Stimulated activated naive CD4-positive, alpha-beta T cell treated with Interleukin-2 at 50 U/mL for 16 hours (primary cell): ENCODE measurements at places on chromosomes 4 and X.

- no peak for DNase-seq
Observed at GRCh38 chrX:13433298-13433605, 113.4 kb upstream of the ATXN3L start.

DNA sequence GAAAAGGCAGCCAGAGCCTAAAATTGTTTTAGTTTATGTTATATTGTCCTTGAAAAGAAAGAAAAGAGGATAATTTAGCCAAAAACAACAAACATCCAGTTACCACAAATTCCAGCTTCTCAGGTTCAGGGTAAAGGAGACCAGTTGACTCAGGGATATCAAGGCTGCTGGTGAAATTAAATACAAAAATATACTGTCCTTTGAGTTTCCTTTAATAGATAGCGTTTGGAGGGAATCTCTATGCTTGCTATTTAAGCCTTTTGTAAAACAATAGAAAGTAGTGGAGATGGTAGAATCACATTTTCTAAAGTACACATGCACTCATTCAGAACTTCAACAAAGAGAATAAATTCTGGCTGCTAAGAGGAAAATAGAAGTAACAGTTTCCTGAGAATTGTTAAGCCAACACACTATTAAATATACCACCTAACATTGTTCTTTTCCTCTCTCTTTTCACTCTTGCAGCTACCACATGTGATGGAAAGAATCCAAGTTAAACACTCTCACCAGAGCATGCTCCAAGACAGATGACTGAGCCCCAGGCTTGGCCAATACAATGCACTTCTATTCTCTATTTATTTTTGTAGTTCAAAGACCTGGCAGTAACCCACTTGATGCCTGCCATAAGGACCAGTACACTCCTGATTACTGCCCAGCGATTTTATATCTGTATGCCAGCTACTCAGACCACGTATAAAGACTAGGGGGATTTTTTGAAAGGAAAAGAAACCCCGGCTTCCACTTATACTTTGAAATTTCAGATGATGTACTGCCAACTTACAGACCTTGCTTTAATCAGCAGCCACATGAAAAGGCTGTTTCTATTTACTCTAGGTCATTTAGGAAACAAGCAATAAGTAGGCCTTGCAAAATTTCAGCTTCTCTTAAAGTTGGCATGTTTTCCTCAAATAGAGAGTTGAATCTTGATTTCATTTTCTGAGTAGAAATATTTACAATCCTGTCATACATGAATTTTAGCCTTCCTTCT is 756.9 kb downstream of the FAT4 start:
- no peak for DNase-seq

- DNase-seq: no peak
Observed at GRCh38 chr4:185880571-185880970, 68.6 kb upstream of the SORBS2 start.

- no peak for DNase-seq
Observed at GRCh38 chr4:70997036-70997435, 3.6 kb downstream of the DCK start.

GRCh38 chr4:146525754-146526153 is 4.0 kb upstream of the SLC10A7 start:
- no peak for DNase-seq

DNA sequence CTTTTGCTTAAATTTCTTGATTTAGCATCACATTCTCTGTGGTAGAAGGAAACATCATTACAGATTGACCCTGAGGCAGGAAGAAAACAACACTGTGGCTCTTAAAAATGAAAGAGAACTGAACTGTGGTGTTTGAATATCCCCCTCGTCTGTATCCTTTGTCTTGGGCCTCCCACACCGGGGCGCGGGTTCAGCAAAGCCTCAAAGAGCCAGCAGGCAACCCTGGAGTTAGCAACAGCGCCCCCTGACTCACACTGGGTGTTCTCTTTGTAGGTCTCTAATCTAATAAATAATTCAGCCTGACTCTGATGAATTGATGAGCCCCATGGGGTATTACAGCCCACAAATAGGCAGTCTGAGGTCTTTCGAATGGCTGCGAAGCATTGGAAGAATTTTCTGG is 46.1 kb upstream of the CTSO start:
- no peak for DNase-seq

DNA sequence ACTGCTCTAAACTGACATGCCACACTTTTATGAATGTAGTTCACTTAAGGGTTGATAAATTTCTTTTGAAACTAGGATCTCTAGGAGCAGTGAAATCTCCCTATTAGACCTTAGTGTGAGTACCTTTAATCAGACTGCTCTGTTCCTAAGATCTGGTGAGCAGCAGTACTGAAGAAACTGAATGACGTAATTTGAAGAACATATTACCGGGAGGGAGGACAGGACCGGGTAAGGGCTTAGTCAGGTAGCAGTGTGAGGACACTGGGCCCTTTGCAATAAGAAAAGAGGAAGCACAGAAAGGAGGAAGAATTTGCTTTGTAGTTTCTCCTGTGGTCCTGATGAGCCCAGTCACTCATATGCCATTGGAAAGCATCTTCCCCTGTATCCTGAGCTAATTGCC is 255.2 kb downstream of the THOC2 start:
- DNase-seq: no peak

DNA sequence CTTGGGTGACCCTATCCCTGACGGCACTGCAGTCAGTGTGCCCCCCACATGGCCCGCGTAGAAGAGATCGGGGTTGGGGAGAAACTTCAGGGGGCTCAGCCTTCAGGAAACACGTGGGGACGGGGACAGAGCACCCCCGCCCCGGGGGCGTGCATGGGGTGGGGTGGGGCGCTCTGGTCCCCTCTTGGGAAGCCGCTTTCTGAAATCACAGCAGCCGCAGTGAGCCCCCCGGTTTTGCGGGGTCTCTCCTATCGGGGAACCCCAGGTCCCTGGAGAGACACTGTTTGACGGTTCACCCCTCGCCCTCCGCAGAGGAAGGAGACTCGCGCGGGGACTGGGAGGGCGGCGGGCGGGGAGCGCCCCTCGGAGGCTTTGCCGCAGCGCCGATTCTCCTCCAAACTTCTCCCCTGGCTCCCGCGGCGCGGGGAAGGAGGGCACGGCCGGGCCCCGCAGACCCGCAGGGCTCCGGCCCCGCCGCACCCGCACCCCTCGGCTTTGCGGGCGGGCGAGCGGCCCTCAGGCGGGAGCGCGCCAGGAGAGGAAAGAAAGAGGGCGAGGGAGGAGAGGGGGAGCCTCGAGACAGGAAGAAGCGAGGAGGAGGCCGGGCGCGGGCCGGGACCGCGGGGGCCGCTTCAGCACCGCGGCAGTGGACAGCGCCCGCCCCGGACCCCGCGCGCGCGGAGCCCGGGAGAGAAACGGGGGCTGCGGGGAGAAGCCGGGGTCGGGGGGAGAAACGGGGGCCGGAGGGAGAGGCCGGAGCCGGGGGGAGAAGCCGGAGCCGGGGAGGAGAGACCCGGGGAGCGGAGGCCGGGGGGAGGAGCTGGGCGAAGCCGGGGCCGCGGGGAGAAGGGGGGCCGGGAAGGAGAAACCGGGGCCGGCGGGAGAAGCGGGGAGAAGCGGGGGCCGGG is 612 bp downstream of the CPLX1 start:
- no peak for DNase-seq

DNA sequence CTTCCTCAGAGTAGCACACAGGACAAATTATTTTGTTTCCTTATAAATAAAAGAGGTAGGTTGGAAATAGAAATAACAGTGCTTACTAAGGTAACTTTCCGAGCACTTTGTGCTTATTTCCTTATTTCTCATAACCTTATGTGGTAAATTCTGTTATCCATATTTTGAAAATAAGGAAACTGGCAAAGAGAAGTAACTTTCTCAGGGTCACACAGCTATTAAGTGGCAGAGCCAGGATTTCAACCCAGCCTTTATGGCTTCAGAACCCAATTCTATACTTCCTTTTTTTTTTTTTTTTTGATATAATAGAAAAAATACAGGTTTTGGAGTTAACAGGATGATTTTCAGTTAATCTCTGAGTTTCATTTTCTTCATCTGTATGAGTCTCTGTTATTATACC is 3.3 kb downstream of the UTP3 start:
- no peak for DNase-seq

DNA sequence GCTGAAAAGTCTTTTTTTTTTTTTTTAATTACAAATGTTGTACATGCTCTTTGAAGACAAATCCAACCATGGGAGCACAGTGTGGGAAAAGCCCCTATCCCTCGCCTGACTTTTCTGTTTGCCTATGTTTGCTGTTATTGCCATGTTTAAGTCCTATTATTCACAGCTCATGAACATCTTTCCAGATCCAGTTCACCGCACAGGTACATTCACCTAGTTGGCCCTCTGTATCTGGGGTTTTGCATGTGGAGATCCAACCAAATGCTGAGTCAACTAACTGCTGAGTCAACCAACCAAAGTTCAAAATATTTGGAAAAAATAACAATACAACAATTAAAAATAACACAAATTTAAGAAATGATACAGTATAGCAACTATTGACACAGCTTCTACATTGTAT is 100.1 kb upstream of the CLNK start:
- DNase-seq: no peak

DNA sequence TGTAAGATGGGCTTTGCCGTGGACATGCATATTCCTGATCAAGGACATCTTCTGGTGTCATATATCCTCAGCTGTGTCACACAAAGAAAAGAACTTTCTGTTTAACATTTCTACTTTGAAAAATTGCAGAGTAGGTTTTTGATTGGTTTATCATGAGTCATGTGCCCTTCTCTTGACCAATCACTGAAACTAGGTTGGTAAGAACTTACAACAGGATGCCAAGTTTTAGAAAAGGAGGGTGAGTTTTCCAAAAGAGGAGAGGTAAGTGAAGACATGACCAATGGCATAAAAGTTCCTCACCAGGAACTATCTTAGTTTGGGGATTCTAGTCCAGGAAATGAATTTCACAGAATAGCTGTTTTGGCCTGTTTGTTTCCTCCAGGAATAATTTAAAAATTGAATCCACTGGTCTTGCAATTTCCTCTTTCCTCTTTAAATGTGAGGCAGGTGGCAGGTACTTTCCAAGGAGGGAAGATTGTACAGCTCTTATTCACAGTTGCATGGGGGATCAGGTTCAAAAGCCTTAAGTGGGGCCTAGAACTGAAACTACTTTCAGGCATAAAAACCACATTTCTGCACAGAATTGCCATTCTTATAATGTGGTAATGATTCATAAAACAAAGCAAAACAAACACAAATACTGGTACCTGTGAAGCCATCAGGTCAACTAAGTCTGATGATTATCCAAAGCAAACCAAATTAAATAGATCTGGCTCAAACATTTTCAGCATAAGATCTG is 1114.5 kb upstream of the LCORL start:
- DNase-seq: no peak

GRCh38 chr4:128560754-128561495 is 248.6 kb upstream of the JADE1 start:
- no peak for DNase-seq

DNA sequence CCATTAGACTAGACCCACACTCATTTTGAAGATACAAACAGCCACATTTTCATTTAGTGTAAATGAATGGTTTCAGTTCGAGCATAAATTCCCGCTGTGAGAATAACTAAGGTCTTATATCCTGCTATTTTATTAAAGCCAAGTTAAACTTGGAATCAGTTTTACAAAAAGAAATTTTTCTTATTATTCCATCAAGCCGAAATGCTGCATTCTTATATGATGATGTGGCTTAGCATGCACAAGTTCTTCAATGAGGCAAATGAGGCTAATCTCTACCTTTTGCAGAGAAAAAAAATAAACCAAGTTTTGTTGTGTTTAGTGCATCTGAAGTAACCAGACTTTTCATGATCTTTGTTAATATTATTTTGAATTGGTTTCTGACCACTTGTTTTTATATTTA is 953.9 kb upstream of the PCDH10 start:
- no peak for DNase-seq

- peak; percentile 1 for DNase-seq
Observed at GRCh38 chr4:75708218-75708691, 16.1 kb upstream of the USO1 start.

DNA sequence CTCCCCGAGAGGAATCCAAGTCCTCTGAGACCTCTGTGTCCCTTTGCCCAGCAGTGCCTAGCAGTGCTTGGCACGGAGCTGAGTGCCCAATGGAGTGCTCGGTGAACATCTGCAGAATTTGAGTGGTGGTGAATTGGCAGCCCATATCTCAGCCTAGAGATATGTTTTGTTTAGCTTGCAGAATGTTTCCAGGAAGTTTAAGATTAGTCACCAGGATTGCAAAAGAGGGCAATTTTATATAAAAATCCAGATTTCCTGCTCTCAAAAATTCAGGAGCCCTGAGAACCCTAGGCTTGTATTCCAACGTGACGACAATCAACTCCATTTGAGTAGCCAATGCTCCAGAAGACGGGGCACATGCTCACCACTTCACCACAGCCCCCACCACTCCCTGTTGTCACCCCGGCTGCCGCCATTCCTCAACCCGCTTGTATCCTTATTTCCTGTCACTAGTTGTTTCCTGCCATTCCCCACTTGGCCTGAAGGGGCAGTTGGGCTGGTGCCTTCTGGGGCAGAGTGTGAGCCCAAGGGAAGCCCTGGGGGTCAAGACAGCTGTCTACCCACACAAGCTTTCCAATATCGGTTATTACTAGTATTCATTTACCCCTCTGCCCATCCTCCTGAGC is 116.9 kb downstream of the EFNB1 start:
- no peak for DNase-seq

DNA sequence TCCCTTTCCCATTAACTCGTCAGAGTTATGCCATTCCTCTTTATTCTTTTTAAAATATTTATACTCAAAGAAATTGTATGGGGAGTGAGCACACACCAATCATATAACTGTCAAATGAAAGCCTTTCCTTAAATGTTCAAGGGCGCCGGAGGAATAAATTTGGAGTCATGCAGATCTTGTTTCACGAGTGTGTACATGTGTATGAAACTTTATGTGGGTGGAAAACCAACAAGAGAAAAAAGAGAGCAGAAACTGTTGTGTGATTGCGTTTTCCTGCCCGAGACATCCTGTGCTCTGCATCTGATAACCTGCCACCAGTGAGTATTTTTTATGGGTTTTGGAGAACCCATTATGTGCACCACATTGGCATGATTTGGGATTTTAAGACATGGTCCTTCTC is 88.3 kb downstream of the FHDC1 start:
- no peak for DNase-seq
